ENCODE measurements at places on chromosomes 12 and 14. TPM values are rescaled to one million over a fixed set of nuclear protein-coding genes. Genes with fewer than 3 reads are reported as not detected.
A peak's percentile ranks its signal among the peaks of the same experiment; 100 is the strongest.

- no peak for DNase-seq
These were observed 1.3 kb upstream of the SETD1B start for GRCh38 chr12:121802485-121802842.

Gene THAP2
- total RNA-seq = 8.7 TPM

- DNase-seq = no peak
These were observed 61.6 kb downstream of the KDM2B start for GRCh38 chr12:121519227-121519626.

Gene LLPH
- total RNA-seq = 33.1 TPM

- peak; percentile 77 for DNase-seq
These were observed 172.8 kb downstream of the ETV6 start for GRCh38 chr12:11822081-11822834.
